ENCODE measurements at places on chromosomes 12 and 14. TPM values are rescaled to one million over a fixed set of nuclear protein-coding genes. Genes with fewer than 3 reads are reported as not detected.

P3H3 gene
- total RNA-seq, result 5.5 TPM

TMTC3 gene
- total RNA-seq, result 97.0 TPM

GPR162 gene
- 0.17 TPM for total RNA-seq

OTOGL gene
- not detected for total RNA-seq

GDF3 gene
- total RNA-seq, result not detected

ADCY6 gene
- total RNA-seq, result 42.2 TPM

TEX52 gene
- not detected for total RNA-seq

SLC6A15 gene
- total RNA-seq, result 26.7 TPM

OR6C74 gene
- total RNA-seq, result not detected

TEDC1 gene
- total RNA-seq, result 21.3 TPM

GRCh38 chr12:83468988-83469908 lies 782.5 kb downstream of the TMTC2 start:
- DNase-seq, result peak; percentile 23

DNA sequence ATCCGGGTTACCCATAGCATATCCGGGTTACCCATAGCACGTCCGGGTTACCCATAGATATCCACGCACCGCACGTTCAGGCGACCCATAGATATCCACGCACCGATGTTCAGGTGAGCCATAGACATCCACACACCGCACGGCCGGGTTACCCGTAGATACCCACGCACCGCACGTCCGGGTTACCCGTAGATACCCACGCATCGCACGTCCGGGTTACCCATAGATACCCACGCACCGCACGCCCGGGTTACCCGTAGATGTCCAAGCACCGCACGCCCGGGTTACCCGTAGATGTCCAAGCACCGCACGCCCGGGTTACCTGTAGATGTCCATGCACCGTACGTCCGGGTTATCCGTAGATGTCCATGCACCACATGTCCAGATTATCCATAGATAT lies 60.3 kb upstream of the SYT1 start:
- no peak for DNase-seq

GRCh38 chr12:123034865-123035264 lies 54.4 kb downstream of the ARL6IP4 start:
- peak; percentile 70 for DNase-seq

DNA sequence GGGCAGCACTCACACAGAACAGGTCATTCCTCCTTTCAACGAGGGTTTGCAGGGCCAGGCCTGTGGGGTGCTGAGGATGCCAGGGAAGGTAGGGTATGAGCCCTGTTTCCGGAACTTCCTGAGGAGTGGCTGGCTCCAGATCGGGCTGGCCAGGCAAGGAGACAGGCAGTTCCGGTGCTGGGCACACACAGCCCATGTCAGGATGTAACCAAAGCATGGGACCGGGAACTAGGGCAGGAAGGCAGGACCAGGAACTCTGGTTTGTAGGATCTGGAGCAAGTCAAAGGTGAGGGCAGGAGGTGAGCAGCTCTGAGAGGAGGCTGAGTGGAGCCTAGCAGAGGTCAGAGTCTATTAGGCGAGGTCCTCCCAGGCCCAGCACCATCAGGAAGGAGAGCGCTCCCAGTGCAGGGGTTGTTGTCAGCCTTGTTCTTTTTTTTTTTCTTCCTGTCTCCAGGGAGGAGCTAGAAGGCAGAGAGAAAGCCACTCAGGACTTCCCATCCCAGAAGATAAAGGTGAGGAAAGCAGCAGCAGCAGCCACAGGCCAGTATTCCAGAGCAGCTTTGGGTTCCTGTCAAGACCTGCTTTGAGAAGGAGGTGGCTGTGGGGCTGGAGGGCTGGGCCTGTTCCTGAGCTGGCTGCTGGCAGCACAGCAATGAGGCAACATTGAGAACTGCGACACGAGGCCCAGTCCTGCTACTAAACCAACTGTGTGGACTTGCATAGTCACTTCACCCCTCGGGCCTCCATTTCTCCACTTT lies 49.0 kb upstream of the PTGR2 start:
- peak; percentile 89 for DNase-seq

GRCh38 chr12:70628701-70629480 lies 8.3 kb downstream of the PTPRB start:
- DNase-seq, result no peak

DNA sequence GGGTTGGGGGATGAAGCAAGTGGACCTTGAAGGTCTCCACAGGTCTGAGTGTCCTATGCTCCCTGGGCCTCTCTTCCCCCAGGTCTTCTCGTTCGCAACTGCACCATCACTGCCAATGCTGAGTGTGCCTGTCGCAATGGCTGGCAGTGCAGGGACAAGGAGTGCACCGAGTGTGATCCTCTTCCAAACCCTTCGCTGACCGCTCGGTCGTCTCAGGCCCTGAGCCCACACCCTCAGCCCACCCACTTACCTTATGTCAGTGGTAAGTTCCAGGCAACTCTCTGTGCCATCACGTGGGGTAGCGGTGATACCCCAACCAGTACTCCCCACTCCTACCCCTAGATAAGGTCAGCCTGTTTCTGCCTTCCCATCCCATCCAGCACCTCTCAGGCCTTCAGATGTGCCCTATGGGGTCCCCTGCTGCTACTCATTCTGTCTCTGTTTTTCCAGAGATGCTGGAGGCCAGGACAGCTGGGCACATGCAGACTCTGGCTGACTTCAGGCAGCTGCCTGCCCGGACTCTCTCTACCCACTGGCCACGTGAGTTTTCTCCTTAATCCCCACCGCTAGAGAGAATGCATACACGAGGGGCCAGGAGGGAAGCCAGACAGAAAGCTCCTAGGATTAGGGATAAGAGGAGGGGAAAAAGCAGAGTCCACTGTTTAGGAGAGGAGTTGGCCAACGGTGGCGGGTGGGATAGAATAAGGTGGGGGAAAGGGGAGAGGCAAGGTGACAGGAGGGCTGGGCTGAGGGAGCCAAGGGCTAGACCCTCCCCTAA lies 1.6 kb upstream of the TAPBPL start:
- DNase-seq, result no peak

DNA sequence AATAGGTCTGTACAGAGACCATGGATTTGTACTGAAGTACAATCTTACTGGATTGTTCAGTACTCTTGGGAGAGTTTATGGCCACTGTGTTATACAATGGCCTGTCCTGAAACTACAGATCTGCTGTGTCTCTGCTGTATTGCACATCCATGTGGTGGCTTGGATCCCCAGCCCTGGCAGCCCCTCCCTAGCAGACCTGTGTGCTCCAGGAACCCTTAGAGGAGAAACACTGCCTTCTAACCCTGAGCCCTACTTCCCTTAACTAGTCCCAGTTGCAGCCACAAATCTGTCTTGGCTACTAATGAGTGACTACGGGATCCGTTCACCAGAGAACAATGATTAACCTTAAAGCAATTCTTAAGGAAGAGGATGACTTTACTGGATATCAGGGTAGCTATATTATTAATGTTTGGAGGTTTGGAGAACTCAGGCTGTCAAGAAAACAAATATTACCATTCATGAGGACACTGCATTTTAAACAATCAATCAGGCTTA lies 27.7 kb downstream of the RNF34 start:
- DNase-seq, result no peak

DNA sequence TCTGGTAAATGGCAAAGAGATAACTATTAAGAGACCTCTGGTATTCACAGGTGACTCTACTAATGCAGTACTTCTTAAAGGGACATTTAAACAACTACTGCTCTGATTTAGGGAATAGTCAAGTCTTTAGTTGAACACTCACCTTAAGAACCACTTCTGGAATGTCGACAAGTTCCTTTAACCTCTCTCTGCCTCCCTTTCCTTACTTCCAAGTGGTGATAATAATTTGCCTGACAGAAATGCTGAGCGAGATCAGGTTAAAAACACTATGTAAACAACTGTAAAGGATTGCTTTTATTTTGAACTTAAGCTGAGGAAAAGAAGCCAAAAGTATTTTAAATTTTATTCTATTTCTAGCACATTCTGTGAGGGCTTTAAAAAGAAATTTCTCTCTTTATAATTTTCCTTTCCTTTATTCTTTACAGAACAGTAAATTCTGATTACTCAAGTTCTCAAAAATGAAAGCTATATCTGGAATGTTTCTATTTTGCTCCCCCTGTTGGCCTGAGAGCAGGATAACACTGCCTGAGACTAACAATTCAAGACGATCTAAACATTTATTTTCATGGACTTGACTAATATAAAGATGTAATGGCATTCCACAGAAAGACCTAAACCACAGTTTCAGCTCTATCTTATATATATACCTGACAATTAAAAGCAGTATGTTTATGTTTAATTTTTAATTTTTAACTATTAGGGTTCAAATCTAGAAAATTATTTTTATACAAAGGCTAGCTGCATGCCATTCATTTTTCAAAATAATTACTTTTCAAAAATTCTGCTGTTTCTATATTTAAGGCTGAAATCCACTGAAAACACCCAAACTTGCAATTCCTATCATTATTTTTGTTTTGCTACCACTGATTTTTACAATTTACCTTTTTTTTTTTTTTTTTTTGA lies 29.2 kb downstream of the ZCCHC8 start:
- peak; percentile 58 for DNase-seq

DNA sequence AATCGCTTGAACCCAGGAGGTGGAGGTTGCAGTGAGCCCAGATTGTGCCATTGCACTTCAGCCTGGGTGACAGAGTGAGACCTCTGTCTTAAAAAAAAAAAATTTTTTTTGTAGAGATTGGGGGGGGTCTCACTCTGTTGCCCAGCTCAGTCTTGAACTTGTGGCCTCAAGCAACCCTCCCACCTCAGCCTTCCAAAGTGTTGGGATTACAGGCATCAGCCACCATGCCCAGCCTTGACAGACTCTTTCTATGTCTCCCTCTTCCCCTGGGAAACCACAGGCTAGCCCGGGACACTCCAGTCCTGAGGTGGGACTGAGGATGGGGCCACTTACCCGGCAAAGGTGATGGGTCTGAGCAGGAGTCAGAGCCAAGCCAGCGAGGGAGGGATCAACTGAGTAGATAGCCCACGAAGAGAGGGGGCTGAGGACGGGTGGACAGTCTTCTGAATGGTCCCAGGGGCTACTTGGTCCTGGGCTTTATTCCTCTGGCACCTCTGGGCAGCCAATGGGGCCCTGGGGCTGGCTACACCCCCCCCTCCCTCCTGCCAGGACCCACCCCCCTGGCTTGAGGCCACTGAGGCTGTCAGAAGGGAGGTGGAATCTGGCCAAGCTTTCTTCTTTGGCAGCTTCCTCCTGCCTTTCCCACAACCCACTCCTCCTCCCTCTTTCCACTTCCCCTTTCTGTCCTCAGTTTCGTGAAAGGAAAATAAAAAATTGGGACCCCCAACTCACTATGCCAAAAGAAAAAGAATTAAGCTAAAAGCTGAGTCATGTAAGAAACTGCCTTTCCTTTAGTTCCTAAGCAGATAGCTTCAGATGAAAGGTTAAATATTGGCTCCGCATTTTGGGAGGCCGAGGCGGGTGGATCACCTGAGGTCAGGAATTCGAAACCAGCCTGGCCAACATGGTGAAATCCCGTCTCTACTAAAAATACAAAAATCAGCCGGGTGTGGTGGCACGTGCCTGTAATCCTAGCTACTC lies at the start of gene SDS:
TSS of gene SDS (minus strand) at position 453 of the 981 bp plus-strand sequence. CDS start 4,179 bp downstream, outside the sequence.
- no peak for DNase-seq

DNA sequence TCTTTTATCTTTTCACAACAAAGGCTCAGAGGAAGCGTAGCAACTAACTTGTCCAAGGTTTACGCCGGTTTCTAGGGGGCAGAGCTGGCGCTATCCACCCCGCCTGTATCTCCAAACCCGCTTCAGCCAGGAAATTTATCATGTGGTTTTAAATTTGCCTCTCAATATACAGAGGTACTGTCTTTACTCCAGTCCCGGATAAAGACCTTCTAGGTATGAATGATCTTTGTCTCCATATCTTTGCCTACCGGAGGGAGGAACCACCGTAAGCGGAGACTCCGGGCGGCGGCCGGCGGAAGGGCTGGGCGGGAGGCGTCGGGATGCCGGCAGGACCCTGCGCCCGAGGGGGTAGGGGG lies 693 bp upstream of the RIMKLB start:
- DNase-seq, result peak; percentile 47

- no peak for DNase-seq
Measured at GRCh38 chr12:75765170-75766059, 254.0 kb upstream of the KRR1 start.

DNA sequence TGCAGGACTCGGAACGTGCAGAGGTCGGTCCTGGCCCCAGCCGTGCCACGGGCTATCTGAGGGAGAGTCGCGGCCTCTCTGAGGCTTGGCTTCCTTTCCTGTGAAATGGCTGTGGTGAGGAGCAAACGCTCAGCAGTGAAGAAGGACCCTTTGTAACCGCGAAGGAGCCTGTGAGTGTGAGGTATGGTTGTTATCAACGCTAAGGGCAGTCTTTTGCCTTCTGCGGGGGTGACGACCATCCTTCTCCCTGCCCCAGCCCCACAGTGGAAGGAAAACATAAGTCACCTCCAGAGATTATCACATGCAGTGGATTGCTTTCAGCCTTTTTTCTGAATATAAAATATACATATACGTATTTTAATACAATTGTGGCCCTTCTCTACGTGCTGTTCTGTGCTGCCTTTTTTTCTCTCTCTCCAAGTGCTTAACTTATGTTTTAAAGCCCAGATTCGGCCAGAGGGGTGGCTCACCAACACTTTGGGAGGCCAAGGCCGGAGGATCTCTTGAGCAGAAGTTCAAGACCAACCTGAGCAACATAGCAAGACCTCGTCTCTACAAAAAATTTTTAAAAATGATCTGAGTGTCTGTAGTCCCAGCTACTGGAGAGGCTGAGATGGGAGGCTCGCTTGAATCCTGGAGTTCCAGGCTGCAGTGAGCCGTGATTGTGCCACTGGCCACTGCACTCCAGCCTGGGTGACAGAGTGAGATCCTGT lies 17.4 kb downstream of the TAMALIN start:
- no peak for DNase-seq

DNA sequence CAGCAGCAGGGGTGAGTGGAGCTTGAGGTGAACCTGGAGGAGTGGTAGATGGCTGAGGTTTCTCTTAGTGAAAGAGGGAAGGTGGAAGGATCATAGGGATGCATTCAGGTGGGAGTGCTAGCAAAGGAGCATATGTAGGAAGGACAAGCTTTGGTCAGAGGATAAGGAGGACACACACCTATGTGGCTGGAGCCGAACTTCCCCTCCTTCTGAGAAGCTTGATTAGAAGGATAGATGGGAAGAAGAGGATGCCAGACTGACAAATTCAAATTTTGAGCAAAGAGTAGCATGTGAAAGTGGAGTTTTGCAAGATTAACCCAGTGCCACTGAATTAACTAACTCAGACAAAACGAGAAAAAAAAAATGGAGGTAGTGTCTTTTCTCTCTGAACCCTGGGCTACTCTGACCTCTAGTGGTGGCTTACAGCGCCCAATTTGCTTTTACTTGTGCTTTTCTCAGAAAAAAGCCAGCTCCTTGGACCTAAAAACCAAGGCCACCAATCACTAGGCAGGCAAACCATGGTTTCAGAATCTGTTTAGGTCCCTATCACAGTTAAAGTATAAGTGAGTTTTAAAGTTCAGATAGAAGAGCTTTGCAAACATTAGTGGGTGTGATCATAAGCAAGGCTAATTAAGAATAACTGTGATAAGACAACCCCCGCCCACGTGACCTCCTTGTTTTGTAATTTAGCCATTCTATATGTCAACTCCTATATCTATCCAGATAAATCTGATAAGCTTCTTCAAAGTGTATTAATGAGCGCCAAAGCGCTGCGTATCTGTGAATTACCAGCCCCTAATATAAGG lies 15.5 kb downstream of the EMP1 start:
- DNase-seq, result no peak

Measured in mammary epithelial cell (primary cell).